ENCODE measurements at places on chromosomes 5 and 9. TPM values are rescaled to one million over a fixed set of nuclear protein-coding genes. Genes with fewer than 3 reads are reported as not detected.

C9 gene
- total RNA-seq: 0.11 TPM

DBN1 gene
- 130 TPM for total RNA-seq

C8G gene
- 0.77 TPM for total RNA-seq

COQ4 gene
- 21.0 TPM for total RNA-seq
